ENCODE measurements at places on chromosomes 11 and 22.
A peak's percentile ranks its signal among the peaks of the same experiment; 100 is the strongest.

DNA sequence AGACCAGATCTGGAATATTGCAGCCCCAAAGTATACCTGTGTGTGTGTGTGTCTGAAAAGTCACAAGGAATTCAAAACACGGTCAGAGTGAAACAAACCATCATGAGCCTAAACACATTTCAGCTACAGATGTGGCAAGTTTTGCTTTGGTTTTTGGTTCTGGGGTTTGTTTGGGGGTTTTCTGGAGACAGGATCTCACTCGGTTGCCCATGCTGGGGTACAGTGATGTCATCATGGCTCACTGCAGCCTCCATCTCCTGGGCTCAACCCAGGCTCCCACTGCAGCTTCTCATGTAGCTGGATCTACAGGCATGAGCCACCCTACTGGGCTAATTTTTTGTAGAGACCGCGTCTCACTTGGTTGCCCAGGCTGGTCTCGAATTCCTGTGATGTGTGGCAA lies 41.4 kb upstream of the PHF21A start:
- DNase-seq: no peak

DNA sequence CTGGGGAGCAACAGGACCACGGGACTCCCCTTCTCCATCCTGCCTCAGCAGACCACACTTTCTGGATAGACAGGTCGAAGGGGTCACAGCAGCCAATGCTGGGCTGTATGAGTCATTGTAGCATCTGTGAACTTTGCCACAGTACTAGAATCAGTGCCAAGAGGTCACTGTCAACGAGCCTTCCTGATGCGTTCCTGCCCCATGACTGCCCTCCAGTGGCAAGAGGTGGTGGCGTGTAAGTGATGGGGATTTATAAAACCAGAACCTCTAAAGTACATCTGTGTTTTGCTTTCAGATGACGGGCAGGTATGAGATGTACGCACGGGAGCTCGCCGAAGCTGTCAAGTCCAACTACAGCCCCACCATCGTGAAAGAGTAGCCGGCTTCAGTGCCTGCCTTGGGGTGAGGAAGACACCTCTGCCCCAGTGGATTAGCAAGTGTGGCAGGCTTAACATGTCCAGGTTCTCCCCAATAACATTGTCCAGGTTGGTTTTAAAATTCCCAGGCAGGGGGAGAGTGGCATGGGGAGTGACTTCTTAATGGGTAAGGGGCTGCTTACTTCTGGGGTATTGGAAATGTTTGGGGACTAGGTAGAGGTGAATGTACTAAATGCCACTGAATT lies 29.4 kb downstream of the GUCD1 start:
- peak; percentile 65 for DNase-seq

GRCh38 chr11:78314762-78315161 lies 102.9 kb downstream of the GAB2 start:
- no peak for DNase-seq

DNA sequence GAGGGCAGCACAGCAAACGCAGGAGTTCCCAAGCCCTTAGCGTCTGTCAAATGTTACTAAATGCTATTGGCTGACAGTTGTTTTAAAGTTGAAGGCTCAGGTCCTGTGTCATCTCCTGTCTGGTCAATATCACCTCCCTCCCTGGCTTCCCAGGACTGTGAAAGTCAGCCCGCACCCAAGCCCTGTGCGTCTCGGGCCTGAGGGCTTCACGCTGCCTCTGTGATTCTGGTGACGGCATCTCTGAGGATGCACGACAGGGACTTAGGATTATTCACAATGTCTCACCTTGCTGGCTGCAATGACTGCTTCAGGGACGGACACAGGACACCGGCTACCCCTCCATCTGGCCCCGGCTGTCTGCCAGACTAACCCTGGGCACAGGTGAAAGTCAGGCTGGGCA lies 415.3 kb downstream of the CTTN start:
- no peak for DNase-seq

DNA sequence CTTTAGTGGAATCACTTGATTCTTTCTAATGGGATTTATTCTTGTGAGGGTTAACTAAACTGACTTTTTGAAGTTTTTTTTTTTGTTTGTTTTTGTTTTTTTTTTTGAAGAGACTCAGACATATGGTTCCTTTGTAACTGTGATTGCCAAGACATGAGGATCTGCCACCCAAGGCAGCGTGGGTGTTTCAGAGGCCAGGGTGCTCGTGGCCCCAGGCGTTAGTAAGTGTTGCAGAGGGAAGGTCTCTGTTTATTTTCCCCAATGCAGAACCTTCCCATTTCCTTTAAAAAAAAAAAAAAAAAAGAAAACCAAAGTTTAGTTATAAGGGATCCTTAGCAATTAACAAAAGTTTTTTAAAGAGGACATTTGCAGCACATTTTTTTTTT lies 94.8 kb downstream of the CTTN start:
- DNase-seq: no peak

DNA sequence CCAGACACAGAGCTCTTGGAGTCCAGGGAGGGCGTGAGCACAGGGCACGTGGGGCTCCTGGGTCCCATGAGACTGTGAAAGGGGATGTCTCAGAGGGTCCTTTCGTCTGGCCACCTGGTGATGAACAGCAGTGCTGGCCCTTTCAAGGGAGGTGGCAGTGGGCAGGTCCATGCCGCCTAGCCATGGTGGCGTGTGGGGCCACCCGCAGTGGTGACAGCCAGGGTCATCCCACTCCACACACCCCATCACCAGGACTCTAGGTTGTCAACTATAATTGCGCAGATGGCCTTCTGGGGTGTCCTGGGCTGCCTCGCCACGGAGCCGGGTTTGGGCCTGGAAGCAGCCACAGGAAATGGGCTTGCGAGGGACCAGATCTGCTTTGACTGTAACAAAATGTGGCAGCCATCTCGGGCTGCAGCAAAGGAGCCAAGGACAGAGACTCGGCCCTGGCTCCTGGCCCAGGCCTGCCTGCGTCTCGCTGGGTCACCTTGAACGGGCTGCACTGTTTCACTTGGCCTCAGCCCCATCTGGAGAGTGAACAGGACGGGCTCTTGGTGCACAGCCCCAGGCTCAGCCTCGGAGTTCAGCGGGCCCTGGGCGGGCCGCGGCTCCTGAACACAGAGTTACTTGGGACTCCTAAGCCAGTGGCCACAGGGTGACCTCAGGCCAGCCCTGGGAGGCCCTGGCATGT lies 1350.5 kb downstream of the BRD1 start:
- DNase-seq: no peak

- no peak for DNase-seq
Measured at GRCh38 chr22:20636945-20637344, 129.5 kb downstream of the MED15 start.

GRCh38 chr11:133955945-133956421 lies 785 bp downstream of the IGSF9B start:
- DNase-seq: no peak

DNA sequence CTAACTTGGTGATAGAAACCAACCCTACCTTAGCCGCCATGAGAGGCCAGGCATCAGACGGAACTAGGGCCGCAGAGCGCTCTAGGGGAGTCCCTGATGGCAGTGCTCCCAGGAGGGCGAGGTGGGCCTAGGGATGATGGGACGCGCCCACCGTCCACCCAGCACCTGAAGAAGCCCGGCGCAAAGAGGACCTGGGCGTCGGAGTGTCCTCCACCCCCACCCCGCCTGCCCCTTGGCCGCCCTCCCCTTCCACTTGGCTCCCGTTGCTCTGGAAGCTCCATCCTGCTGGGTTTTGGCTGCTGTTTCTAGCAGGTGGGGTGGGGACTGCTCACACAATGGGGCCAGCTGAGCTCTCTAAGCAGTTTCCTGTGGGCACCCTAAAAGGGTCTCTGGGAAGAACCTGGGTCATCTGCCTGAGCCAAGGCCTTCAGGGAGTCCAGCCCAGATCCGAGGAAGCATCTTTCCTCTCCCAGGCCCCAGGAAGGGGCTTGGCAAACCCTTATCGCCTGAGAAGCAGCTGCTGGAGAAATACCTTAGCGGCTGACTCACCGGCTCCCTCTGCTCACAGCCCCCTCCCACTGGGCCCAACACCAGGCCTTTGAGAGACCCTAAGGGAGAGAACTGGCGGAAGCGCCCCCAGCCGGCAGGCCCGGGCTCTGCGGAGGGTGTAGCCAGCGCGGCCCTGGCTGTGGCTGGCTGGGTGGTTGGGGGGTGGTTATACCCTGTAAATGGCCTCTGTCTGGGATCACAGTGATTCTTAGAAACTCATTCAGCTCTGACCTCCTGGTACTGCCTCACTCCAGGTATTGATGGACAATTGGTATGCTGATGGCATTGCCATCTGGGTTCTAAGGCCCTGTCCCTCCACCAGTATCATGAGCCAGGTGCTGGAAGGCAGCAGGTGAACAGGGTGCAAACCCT lies 19.3 kb downstream of the CREB3L1 start:
- peak; percentile 83 for DNase-seq

DNA sequence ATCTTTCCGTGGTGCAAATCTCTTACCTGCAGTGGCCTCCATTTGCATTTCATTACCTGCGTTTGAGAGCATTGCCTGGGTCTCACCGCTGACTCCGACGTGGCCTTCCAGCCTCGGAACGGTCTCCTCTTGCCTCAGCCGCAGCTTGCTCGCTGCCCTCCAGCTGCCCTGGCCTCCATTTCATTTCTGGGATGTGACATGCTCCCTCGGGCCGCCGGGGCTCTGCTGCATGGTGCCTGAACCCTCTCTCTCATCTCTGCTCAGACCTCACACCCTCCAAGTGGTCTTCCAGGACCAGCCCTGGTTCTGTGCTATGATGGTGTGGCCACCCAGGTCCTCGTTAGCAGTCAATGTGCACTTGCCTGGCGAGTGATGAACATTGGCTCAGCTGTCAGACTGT lies 229.2 kb downstream of the TBC1D22A start:
- DNase-seq: peak; percentile 17

GRCh38 chr22:41009222-41009948 lies 58.2 kb downstream of the RBX1 start:
- DNase-seq: no peak

DNA sequence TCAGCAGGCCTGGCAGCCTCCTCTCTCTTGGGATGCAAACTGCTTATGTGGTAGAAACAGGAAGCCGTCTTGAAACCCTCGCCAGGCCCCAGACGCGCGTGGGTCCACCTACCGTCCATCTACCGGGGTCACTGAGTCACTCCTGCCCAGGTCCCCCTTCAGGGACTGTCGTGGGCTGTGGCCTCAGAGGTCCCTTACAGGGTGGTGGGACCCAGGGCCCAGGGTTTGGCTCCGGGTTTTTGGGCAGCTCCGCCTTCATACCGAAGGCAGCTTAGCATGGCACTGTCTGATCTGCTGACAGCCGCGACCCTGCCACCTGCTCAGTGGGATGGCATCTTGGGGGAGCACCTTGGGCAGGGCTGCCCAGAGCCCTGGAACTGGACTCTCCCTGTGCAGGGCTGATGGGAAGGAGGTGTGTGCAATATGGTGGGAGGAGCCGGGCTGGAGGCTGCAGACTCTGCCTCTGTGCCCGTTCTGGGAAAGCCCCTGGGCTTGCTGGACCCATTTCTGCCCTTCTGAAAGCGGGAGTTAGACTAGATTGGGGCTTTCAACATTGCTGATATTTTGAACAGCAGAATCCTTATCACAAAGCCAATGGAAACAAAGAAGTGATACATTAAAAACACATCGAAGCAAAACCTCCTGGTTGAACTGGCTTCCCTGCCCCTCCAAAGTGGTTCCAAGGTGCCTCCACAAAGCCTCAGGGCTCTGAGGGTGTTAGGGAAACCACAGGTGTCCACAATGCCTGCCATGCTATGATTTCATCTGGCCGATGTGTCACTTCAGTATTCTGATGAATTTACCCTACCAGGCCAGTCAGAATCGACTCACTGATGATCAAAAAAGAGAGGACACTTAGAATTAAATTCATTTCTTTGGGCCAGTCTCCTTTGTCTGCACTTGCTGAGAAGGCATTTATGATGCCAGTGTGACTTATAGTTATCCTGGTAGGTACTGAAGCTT lies 316.5 kb downstream of the KIRREL3 start:
- DNase-seq: no peak

DNA sequence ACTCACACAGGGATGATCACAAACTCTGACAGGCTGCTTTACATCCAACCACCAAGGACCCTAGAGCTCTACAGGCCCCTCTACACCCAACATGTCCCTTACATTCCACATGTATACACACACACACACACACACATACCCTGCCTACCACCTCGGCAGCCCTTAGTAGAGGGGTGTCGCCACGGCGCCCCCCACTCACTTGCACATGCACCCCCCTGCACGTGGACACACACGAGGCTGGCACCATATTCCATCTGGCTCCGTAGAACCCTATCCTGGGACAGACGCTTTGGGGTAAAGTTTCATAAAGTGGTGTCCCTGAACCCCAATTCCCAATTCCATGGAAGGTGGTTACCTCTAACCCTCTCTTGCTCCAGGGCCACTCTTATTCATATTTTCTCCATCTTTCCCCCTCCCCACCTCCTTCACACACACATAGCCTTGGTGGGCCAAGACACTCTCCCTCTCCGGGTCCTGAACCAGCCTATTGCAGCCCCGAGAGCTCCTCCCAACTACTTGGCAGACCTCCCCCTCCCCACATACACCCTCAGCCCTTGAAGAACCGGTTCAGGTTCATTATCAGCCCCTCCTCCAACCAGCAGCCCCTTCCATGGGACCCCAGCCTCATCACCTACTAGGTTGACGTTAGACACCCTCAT lies 809 bp downstream of the PDE2A start:
- DNase-seq: no peak

- DNase-seq: peak; percentile 76
Measured at GRCh38 chr22:50184004-50184901, 1.5 kb upstream of the TRABD start.

DNA sequence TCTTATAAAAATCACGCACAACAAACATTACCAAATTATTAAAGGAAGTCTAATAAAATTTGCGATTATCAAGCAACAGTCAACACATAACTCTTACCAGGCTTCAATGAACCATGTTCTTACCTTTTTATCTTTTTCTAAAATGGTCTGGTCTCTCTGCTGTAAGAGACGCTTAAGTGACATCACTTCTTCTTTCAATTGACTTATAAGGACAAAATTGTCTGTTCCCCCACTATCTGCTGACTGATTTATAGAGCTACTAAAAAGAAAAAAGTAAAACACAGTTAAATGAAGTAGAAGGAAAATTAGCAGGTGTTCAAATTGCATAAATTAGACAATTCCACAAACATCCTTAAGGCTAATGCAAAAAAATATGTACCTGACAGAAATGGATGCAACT lies 10.9 kb downstream of the FAM76B start:
- DNase-seq: no peak

GRCh38 chr11:64848214-64848825 lies 3.9 kb upstream of the CDC42BPG start:
- DNase-seq: no peak

DNA sequence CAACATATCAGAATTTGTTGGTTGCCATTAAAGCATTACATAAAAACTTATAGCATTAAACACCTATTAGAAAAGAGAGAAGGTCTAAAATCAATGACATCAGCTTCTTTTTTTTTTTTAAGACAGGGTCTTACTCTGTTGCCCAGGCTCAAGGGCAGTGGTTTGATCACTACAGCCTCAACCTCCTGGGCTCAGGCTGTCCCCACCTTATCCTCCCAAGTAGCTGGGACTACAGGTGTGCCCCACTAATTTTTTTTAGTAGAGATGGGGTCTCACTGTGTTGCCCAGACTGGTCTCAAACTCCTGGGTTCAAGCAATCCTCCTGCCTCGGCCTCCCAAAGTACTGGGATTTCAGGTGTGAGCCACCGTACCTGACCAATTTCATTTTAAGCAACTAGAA lies 57.9 kb downstream of the ARHGEF12 start:
- DNase-seq: no peak

GRCh38 chr11:11510939-11511338 lies 110.9 kb downstream of the GALNT18 start:
- peak; percentile 56 for DNase-seq
